ENCODE measurements at places on chromosomes 7 and 10.

- DNase-seq, result no peak
Observed at GRCh38 chr10:126373147-126373546, 15.1 kb downstream of the ADAM12 start.

DNA sequence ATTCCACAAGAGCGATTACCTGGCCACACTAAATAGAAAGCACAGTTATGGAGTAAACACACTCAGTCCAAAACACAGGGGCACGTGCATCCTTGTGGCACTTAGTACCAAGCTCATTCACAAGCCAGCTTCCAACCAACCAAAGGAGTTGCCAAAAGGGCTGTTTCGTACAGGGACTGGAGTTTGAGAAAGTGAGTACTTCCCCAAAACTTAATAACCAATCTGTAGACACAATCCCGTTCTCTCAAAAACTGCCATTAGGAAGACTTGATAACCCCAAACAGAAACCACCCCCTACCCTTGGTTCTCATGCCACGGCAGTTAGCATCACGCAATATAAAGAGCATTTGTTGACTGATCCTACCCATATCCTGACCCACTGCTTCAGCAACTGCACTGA, 166.2 kb upstream of the ASAH2 start:
- DNase-seq, result no peak

- no peak for DNase-seq
Observed at GRCh38 chr10:77027576-77027975, 610.0 kb downstream of the KCNMA1 start.

- no peak for DNase-seq
Observed at GRCh38 chr7:139758388-139758787, 19.4 kb downstream of the HIPK2 start.
